Stimulated activated CD8-positive, alpha-beta memory T cell treated with anti-CD3 and anti-CD28 coated beads, Interleukin-2, amount 100 ng/mL, for 48 hours (primary cell): ENCODE measurements at places on chromosomes 5 and 9.

GRCh38 chr5:89106480-89106879 lies 223.5 kb upstream of the MEF2C start:
- DNase-seq = no peak

DNA sequence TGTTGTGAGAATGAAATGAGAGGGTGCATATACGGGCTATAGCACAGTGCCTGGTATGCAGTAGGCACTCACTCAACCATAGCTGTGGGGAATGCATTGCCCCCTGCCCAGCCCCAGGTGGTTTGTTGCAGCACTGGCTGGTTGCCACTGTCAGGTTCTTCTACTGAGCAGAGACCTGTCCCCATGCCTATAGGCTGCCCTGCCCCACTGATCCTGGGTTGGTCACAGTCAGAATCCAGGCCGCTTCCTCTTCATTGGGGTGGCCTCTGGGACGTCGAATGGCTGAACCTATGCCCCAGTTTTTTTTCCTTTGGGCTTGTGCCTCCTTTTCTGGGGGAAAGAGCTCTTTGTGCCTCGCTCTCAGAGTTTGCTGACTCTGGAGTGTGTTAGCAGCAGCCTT lies 74.6 kb downstream of the RGS3 start:
- DNase-seq = no peak

- DNase-seq = no peak
Observed at GRCh38 chr5:107329850-107330249, 340.9 kb downstream of the EFNA5 start.

DNA sequence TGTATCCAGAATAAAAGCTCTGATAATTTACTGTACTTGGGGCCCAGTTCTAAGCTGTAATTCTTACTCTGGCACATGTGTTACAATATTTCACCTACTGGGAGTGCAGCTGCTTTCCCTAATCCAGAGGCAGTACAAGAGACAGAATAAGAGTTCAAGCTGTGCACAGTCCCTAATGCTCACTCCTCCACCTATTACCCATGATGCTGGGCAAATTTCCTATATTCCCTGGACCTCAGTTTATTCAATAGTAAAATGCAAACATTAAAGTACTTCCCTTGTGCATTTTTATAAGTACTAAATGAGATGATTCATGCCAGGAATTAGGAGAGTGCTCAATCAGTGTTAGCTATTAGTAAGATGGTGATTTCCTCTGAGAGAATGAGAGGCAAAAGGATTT lies 28.0 kb upstream of the TAF11L2 start:
- DNase-seq = no peak

DNA sequence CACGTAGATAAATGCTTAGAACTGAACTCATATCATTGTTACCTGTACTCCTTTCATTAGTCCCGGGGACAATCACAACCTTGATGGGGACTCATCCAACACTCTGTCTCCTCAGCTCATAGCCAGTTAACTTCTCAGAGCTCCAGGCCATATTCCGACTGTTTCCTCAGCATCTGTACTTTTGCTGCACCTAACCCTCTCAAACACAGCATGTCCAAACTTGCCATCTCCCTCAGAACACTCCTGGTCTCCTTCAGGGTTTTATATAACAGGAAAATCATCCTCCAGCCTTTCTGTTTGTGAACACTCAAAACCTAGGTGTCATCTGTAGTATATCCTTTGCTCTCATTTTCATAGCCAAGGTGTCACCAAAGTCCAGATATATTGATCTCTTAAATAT lies 150.5 kb downstream of the CDH6 start:
- no peak for DNase-seq

DNA sequence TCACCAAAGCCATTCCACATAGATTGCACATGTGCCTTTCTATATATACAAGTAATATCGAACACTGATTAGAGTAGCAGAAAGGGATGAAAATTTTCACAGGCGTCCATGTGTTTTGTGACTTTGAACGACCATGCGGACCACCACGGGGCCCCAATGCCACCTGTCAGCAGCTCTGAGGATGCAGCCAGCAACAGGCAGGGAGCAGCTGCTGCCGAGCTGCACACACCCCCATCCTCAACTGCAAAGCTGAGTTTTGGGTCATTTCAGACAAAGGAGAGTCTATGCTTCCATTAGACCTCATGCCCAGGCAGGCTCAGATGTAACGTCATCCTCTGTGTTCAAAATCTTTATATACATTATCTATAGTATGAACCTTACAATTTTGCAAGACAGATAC lies 503.8 kb downstream of the IRX1 start:
- DNase-seq = no peak

DNA sequence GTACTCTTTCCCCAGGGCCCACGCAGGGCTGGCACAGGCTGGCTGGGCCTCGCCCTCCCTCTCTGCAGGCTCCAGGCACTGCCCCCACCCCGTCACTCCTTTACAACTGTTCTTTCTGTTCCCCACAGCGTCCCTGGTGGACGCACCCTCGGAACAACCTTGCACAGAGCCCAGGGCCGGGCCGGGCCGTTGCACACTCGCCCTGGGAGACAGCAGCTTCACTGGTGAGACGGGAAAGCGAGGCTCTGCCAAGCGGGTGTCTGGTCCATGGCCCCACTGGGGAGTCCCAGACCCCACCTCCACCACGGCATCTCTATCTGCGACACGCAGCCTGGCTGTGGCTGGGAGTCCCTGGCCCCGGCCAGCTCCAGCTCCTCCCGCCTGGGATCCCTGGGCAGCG lies 18.4 kb upstream of the QSOX2 start:
- DNase-seq = no peak

DNA sequence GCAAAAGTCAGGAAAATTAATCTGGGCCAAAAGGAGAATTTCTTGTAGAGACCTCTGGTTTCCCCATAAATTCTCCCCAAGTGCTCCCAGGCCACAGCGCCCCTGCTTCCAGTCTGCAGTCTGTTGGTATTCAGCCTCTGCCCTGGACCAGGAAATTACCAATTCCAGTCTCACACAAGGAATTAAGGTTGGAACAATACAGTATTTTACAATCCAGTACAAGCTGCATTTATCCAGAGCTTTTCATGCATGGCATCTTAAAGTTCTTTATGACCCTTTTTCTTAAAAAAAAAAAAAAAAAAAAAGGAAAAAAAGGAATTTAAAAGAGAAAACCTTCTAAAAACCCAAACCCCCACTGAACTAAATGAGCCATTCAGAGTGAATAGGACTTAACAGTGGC lies 139.6 kb upstream of the RANBP3L start:
- no peak for DNase-seq

DNA sequence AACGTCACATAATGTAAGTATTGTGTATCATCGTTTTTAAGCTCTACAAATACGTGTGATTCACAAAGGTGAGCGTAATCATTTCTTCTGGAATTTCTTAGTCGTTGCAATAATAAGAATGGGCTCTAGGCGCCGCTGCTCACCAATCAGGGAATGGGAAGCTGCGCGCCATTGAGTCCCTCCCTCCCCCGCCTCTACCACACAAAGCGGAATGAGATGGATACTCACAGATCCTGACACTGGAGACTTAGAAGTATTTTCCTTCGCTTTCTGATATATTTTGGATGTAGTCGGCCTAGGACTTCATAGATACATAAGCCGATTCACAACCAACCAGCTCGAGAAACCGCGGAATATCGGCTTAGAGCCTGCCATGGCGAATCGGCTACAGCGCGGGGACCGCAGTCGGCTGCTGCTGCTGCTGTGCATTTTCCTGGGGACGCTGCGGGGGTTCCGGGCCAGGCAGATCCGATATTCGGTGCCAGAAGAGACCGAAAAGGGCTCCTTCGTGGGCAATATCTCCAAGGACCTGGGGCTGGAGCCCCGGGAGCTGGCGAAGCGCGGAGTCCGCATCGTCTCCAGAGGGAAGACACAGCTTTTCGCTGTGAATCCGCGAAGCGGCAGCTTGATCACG lies at the start of gene PCDHGA11:
PCDHGA11 (plus strand) TSS at position 197 of the 634 bp plus-strand sequence; CDS start at position 374, 177 bp downstream.
- DNase-seq = no peak

GRCh38 chr5:95821110-95822021 lies 1.2 kb downstream of the GLRX start:
- DNase-seq = no peak

GRCh38 chr5:142128675-142129208 lies 20.2 kb downstream of the NDFIP1 start:
- no peak for DNase-seq

GRCh38 chr9:129586685-129587084 lies 34.2 kb downstream of the C9orf50 start:
- no peak for DNase-seq

DNA sequence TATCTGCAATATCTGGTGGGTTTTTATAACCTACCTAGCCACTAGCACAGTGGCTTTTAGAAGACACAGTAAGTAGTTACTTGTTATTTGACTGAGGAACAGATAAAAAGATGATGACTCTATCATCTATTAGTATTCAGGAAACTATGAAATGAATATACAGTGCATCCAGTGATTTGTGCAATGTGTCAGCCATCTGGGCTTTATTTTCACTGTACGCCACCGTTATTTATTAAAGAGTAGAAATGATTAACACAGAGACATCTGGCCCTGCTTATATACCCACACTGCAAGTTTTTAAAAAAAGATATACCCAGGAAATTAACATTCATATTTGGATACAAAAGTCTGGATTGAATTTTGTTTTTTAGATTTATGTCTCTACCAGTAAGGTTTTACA lies 408.4 kb downstream of the PDE4D start:
- DNase-seq = no peak

DNA sequence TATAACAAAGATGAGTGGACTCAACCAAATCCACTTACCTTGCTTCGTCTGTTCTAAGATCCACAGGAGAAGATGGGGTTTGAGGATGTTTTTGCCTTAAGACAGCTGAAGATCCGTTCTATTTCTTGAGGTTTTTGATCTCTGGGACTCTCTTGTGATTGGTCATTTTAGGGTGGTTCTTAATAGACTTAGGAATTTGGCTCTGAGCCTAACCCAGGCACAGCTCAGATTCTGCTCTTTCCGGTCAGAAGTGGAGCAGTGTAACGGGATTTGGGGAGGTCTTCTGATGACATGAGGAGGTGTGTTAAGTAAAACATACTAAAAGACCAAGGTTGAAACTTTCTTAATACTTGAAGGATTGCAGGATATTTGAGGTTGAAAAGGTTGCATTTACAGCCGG lies 166.9 kb downstream of the DMRT2 start:
- no peak for DNase-seq

- no peak for DNase-seq
Observed at GRCh38 chr5:134250949-134251348, 25.1 kb upstream of the PPP2CA start.
